Brain (organoid and tissue), 16 donors: ENCODE measurements at places on chromosomes 2 and 18.

- no peak for DNase-seq
Measured at GRCh38 chr2:9258501-9258900, 51.9 kb downstream of the ASAP2 start.

- DNase-seq, result no peak
Measured at GRCh38 chr2:55003706-55004639, 46.3 kb downstream of the RTN4 start.

DNA sequence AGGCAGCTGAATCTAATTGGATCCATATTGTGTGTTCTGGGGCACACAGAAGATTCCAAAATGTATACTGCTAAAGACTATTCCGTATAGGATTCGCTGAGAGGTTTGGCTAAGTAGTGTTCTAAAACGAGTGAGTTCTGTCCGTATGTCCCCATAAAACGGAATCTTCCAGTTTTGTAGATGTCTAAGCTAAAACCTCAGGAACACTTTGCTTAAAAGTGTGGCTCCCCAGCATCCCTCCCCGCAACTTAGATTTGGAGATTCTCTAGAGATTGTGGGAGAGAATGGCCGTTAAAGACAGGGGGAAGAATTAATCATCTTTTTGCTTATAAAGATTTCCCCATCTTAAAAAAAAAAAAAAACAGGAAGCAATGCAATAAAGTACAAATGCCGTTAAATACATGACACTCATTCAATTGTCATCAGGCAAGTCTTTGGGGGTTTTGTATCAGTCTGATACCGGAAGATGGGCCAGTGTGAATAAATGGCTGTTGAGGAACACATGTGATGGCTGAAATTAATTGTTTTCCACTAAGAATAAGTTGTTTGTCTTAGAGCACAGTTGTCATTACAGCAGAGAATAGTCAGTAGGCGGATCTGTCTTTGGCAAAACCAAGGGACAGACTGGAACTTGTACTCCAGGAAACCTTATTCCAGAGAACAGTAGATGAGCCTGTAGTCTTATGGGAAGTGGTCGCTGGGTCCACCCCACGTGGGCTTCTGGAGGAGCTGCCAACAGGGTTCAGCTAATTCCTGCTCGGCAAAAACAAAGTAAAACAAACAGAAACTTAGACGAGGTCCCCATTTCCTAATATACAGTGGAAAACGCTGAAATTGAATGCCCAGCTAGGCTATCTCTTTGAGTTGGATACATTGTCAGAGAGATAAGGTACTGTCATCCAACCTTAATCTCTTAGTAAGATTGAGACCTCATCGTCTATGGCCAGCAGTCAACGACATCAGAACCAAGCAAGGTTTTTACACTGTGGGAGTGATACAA is 1.7 kb downstream of the EMILIN2 start:
- no peak for DNase-seq

DNA sequence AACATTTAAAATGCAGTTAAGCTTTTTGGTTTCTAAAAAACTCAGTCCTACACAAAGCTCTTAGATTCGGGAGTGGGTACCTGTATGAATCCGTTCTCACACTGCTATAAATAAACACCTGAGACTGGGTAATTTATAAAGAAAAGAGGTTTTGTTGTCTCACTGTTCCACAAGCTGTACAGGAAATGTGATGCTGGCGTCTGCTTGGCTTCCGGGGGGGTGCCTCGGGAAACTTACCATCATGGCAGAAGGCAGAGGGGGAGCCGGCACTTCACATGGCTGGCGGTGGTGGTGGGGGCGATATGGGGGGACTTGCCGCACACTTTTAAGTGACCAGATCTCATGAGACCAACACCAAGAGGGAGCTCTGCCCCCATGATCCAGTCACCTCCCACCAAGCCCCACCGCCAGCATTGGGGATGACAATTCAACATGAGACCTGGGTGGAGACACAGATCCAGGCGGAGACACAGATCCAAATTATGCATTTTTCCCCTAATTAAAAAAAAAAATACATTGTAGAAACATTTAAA is 222.5 kb downstream of the GBX2 start:
- no peak for DNase-seq

GRCh38 chr2:28228434-28228995 is 164.1 kb upstream of the FOSL2 start:
- DNase-seq, result no peak

- DNase-seq, result no peak
Measured at GRCh38 chr2:86038291-86039081, 67.2 kb downstream of the POLR1A start.

DNA sequence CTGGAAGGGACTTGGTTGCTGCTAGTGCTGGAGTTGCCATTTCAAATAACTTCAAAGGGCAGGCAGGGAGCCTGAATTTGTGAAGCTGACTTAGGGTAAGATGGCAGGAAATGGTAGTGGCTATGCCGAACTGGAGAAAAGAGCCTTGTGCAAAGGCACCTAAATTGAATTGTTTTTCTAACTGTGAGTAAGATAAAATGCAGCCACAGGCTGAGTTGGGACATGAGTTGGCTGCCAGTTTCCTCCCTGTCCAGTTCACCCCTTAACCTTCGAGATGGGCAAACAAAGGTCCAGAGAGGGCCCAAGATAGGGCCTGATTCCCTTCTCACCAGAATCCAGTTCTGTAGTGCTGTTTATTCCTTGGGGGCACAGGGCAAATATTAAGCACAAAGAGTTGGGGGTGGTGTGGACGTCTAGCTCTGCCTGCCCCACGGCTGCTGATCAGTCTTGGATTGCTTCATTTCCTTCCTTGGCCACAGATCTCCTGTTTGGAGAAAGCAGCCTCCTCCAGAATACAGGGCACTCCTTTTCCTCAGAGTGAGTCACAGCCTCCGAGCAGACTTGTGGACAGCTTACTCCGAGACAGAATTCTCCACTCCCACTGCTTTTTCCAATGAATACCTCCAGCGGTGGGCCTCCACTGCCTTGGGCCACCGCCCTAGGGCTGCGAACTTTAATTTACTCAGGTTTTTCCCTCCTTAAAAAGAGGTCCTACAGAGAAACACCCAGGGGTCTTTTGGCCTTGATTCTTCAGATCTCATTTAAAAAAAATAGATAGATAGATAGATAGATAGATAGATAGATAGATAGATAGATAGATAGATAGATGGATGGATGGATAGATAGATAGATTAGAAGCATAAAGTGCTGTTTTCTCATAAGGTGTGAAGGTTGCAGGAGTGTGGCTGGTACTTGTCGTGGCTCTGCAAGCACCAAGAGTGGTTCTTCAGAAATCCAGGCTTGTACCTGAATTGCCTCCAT is 18.4 kb upstream of the SLC20A1 start:
- DNase-seq, result no peak

- no peak for DNase-seq
Measured at GRCh38 chr2:213010106-213010779, 141.2 kb downstream of the IKZF2 start.

GRCh38 chr18:48304906-48305693 is 104.1 kb downstream of the ZBTB7C start:
- DNase-seq, result no peak

GRCh38 chr2:101657787-101658186 is 39.7 kb upstream of the MAP4K4 start:
- DNase-seq, result no peak

- no peak for DNase-seq
Measured at GRCh38 chr18:79167526-79168190, 98.5 kb downstream of the ATP9B start.

DNA sequence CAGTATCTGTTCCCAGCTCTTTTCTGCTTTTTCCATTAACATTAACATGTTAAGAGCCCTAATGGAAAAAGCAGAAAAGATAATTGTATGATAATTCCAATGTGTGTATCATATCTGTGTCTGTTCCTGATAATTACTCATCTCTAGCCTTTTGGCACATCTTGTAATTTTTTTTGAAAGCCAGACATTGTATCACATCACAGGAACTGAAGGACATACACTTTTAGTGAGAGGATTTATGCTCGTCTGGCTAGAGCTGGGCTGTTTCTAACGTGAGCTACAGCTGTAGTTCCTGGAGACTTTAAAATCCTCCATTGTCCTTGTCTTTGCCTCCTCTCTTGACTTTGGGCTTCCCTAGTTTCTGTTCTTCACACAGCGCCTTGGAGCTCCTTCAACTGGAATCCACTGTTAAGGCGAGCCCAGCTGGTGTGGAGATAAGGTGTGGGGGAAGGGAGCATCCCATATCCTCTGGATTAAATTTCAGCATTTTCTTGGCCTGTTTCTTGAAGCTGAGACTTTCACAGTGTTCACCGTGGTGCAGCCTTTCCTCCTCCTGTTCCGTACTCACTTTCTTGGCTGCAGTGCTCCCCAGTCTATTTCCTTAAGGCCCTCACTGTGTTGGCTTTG is 211.5 kb downstream of the GALR1 start:
- DNase-seq, result no peak

DNA sequence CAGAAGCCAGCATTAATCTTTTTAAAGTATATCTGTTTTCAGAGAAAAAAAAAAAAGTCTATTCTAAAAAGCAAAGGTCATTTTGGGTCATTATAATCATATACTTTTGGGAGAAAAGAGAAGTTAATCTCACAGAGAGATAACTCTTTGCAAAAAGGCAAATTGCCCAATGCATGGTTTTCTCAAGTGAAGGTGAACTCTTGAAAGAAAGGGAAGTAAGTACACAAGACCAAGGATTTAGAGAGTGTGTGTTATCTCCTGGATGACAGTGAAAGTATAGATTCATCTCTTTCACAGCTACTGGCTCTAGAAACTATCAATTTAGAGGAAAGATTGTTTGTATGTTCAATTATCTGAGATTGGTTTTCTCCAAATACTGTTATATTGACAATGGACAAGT is 151.4 kb downstream of the CD8B2 start:
- no peak for DNase-seq

GRCh38 chr2:133569286-133569830 is 1.1 kb upstream of the NCKAP5 start:
- DNase-seq, result no peak

- DNase-seq, result no peak
Measured at GRCh38 chr18:62128157-62128556, 58.7 kb downstream of the PIGN start.

DNA sequence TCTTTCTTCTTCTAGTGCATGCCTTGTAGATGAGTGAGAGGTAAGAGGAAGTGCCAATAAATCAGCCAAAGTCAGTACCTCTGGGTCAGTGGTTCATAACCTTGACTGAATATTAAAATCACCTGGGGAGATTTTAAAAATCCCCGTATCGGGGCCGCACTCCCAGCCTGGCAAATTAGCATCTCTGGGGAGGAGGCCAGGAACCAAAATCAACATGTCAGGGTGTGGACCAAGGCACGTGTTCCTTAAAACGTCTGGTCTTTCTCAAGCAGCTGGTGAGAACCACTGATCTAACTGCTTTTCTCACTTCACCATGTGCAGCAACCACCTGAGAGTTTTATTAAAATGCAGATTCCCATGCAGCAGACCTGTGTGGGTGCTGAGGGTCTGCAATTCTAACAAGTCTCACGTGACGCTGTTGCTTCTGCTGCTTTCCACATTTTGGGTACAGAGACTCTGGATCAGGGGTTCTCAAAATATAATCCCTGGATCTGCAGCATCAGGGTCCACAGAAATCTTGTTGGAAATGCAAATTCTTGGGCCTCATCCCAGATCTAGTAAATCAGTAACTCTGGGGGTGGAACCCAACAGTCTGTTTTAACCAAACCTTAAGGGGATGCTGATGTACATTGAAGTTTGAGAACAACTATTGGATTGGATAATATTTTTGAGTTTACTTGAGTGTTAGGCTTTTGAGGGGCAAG is 49.5 kb downstream of the CHST9 start:
- DNase-seq, result no peak

GRCh38 chr2:37244017-37244416 is 12.6 kb downstream of the NDUFAF7 start:
- no peak for DNase-seq

DNA sequence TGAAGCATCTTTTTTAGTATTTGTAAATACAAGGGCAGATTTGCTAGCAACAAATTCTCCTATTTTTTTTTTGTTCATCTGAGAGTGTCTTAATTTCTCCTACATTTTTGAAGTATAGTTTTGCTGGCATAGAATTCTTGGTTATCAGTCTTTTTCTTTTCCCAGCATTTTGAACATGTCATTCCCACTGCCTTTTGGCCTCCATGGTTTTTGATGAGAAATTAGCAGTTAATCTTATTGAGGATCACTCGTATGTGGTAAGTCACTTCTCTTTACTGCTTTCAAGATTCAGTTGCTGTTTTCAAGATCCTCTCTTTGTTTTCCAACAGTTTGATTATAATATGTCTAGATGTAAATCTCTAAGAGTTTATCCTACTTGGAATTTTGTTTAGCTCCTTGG is 16.9 kb upstream of the RNF149 start:
- DNase-seq, result no peak

- no peak for DNase-seq
Measured at GRCh38 chr2:180819106-180819505, 161.3 kb upstream of the UBE2E3 start.

GRCh38 chr2:43238176-43238575 is 11.8 kb upstream of the ZFP36L2 start:
- no peak for DNase-seq

DNA sequence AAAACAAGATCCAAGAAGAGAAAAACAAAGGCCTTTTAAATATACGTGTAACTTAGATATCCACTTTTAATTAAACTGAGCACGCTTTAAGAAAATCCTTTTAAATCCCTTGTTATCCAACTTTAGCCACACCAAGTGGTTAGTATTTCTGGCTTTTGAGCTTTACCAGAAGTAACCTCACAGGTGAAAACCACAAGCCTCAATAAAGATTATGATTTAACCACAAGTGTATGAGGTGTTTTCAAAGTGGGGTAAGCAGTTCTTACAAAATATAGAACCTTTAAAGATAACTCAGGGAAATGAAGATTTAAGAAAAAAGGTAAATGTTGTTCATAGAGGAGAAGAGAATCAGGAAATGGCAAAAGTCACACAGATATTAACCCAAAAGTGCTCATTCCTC is 58.4 kb upstream of the CDCA7 start:
- no peak for DNase-seq

DNA sequence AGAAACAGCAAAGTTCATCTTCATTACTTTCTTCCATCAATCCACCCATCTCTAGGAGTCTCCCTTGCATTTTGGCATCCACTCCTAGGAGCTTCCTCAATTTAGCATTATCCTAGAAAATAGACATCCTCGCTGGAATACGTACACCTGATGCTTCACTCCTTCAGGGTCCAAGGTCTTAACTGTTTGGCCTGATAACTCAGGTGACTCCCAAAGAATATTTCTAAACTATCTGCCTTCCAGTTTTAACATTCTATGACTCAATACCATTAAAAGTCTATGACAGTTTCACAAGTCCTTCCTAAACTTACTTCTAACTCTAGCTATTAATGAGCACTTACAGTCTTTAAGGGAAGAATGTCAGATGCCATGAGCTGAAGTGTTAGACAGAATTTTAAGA is 26.5 kb upstream of the TLK1 start:
- no peak for DNase-seq
